ENCODE measurements at places on chromosomes 13 and 19.

DNA sequence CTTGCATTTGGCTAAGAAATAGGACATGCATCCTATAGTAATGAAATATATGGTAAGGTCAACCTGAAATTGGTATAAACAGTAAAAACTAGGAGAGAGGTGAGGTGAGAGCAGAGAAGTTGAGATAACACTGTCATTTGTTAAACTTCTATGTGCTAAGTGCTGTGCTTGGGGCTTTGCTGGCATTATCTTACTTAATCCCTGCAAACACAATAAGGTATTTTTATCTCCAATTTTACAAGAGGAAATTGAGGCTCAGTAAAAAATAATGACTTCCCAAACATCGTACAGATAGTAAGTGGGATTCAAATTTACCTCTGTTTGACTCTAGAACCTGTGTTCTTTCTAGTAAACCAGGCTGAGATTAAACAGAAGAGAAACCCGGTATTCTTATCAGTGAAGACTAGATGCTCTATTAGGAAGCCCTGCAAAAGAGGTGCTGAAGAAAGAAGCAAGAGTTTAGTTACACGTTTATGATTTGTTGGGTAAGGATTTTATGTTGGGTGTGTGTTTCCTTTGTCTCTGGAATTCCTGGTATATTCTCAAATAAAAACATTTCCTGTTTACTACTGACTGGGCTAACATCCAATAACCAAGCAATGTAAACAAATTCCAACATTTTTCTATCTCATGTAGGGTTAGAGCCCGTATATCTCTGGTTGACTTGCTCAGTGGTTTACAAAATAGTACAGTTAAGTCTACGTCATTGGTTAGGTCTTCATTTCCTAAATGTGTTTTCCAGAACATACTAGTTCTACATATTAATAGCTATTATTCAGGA lies 137.3 kb upstream of the FNDC3A start:
- no peak overlapping the region for H3K27ac ChIP-seq
- DNase-seq, result peak; percentile 80
- no peaks in the 10 kb centered on the region for H3K27me3 ChIP-seq
- H3K4me1 ChIP-seq, result peaks cover 3% of the 10 kb centered on the region
- no peaks in the 10 kb centered on the region for H3K36me3 ChIP-seq

- H3K4me3 ChIP-seq, result no peak overlapping the region
- peaks cover 28% of the 10 kb centered on the region for H3K27me3 ChIP-seq
- H3K4me1 ChIP-seq, result peaks cover 2% of the 10 kb centered on the region
- DNase-seq, result no peak
- no peaks in the 10 kb centered on the region for H3K36me3 ChIP-seq
Observed at GRCh38 chr13:40077396-40078027, 422.1 kb downstream of the COG6 start.

- H3K36me3 ChIP-seq, result no peaks in the 10 kb centered on the region
- no peak overlapping the region for H3K4me3 ChIP-seq
- peaks cover 12% of the 10 kb centered on the region for H3K4me1 ChIP-seq
- DNase-seq, result no peak
- H3K27ac ChIP-seq, result no peak overlapping the region
Observed at GRCh38 chr13:102697929-102698648, 3.2 kb upstream of the METTL21C start.

DNA sequence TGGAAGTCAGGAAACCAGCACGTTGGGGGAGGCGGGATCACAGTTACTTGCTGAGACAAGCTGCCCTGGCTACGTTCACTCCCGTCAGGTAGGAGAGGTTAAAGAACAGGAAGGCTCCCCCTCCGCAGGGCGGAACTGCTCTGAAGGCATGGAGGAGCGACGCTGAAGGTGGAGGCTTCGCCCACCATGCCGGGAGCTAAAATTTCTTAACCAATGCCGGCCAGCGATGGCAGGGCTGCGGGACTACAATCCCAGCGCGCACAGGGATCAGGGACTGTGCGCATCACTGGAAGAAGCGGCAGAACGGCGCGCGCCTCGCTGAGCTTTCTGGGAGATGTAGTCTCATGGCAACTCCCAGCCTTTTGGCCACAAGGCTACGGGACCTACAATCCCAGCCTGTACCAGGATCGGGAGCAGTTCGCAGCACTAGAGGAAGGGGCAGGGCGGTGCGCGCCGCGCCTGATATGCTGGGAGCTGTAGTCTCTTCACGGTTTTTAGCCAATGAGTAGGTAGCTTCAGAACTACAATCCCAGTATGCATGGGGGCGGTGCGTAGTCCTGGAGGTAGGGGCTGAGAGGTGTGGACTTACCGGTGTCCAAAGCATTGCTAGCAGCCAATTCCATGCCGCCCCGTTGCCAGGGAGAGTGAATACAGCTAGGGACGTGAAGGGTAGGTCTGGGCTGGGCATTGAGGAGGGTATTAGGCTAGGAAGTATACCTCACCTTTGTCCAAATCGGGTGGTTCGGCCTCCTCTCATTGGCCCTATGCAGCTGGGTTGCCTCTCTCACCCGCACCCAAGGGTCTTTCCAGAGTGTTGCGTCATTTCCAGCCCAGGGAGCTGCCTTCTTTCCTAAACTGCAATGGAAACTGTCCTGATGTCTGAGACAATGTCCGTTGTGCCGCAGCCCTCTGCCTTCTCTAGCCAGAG lies 12.8 kb upstream of the ZNF682 start:
- no peaks in the 10 kb centered on the region for H3K27me3 ChIP-seq
- H3K27ac ChIP-seq, result peak overlapping the region; percentile 57
- DNase-seq, result peak; percentile 97
- H3K36me3 ChIP-seq, result no peaks in the 10 kb centered on the region
- H3K4me3 ChIP-seq, result peak overlapping the region; percentile 67

DNA sequence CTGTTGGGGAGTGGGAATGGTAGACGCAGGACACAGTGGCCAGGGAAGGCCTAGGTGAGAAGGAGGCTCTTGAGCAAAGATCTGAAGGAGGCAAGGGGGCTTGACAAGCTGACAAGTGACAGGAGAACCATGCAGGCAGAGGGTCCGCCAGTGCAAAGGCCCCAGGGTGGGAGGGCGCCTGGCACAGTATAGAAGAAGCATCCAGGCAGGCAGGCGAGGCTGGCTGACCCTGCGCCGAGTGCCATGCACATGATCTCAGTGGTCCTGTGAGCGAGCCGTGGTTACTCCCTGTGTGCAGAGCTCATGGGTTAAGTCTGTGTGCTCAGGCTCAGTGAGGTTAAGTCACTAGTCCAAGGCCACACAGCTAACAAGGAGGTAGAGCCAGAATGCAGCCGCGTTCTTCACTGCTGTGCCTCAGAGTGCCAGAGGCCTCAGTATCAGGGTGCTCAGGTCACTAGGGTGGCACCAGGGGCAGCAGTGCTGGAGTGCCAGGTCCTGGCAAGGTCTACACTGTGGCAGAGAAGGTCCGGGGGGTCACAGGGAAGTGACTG lies 15.2 kb downstream of the CNFN start:
- no peak for DNase-seq
- peaks cover 13% of the 10 kb centered on the region for H3K27me3 ChIP-seq
- peaks cover 2% of the 10 kb centered on the region for H3K4me1 ChIP-seq
- H3K27ac ChIP-seq, result no peak overlapping the region

- DNase-seq, result peak; percentile 98
- no peaks in the 10 kb centered on the region for H3K36me3 ChIP-seq
- no peaks in the 10 kb centered on the region for H3K27me3 ChIP-seq
- peak overlapping the region; percentile 77 for H3K27ac ChIP-seq
- no peak overlapping the region for H3K4me3 ChIP-seq
Observed at GRCh38 chr13:33194820-33195692, 90.5 kb downstream of the STARD13 start.

DNA sequence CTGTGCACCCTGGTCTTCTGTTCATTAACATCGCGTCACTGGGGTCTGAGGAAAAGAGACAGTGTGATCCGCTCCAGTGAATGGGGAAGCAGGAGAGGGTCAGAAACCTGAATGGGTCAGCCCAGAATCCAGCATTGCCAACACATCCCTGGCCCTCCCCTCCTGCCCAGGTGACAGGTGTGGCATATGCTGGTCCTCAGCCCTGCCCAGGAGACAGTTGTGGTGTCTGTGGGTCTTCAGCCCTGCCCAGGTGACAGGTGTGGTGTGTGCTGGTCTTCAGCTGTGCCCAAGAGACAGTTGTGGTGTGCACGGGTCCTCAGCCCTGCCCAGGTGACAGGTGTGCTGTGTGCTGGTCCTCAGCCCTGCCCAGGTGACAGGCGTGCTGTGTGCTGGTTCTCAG lies 8.0 kb downstream of the TFDP1 start:
- H3K4me3 ChIP-seq, result no peak overlapping the region
- no peak for DNase-seq
- H3K4me1 ChIP-seq, result peaks cover 5% of the 10 kb centered on the region
- H3K36me3 ChIP-seq, result peaks cover 68% of the 10 kb centered on the region

- no peaks in the 10 kb centered on the region for H3K27me3 ChIP-seq
- no peak overlapping the region for H3K27ac ChIP-seq
- no peaks in the 10 kb centered on the region for H3K36me3 ChIP-seq
- H3K4me3 ChIP-seq, result no peak overlapping the region
- H3K4me1 ChIP-seq, result no peaks in the 10 kb centered on the region
Observed at GRCh38 chr13:69999875-70000274, 107.8 kb upstream of the ATXN8OS start.

- no peaks in the 10 kb centered on the region for H3K4me1 ChIP-seq
- H3K4me3 ChIP-seq, result no peak overlapping the region
- no peak overlapping the region for H3K27ac ChIP-seq
- H3K27me3 ChIP-seq, result no peaks in the 10 kb centered on the region
- DNase-seq, result peak; percentile 96
Observed at GRCh38 chr13:93309886-93310523, 83.4 kb downstream of the GPC6 start.

- H3K27me3 ChIP-seq, result peaks cover 5% of the 10 kb centered on the region
- H3K27ac ChIP-seq, result no peak overlapping the region
- no peaks in the 10 kb centered on the region for H3K36me3 ChIP-seq
- DNase-seq, result no peak
Observed at GRCh38 chr13:52112591-52112990, 16.3 kb downstream of the NEK5 start.

DNA sequence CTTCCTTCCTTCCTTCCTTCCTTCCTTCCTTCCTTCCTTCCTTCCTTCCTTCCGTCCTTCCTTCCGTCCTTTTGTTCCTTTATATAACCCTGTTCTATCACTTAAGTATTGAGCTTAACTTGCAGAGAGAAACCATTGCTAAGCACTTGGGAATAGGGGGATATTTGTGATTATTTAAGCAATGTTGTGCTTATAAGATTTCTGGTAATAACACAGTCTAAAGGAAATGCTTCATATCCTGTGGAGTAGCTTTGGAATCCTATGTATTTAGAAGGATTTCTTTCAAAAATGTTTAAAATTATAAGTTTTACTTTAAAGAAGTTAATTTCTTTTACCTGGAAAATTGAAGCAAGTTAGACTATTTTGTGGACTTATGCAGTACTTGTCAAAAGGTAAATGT lies 209.8 kb downstream of the PCCA start:
- no peaks in the 10 kb centered on the region for H3K27me3 ChIP-seq
- H3K36me3 ChIP-seq, result no peaks in the 10 kb centered on the region
- H3K4me1 ChIP-seq, result no peaks in the 10 kb centered on the region

All from mesenchymal stem cell (in vitro differentiated cells and primary cell).